ENCODE measurements at places on chromosomes 4 and X.

GRCh38 chrX:28752330-28752729 is 165.1 kb downstream of the IL1RAPL1 start:
- DNase-seq = no peak

- DNase-seq = no peak
These were observed 324.4 kb downstream of the FAT4 start for GRCh38 chr4:125639182-125639621.

DNA sequence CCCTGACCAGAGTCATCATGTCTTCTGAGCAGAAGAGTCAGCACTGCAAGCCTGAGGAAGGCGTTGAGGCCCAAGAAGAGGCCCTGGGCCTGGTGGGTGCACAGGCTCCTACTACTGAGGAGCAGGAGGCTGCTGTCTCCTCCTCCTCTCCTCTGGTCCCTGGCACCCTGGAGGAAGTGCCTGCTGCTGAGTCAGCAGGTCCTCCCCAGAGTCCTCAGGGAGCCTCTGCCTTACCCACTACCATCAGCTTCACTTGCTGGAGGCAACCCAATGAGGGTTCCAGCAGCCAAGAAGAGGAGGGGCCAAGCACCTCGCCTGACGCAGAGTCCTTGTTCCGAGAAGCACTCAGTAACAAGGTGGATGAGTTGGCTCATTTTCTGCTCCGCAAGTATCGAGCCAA is 11.0 kb downstream of the MAGEA4 start:
- no peak for DNase-seq

- DNase-seq = no peak
These were observed 156.2 kb upstream of the PPP1R2C start for GRCh38 chrX:42934020-42934726.

DNA sequence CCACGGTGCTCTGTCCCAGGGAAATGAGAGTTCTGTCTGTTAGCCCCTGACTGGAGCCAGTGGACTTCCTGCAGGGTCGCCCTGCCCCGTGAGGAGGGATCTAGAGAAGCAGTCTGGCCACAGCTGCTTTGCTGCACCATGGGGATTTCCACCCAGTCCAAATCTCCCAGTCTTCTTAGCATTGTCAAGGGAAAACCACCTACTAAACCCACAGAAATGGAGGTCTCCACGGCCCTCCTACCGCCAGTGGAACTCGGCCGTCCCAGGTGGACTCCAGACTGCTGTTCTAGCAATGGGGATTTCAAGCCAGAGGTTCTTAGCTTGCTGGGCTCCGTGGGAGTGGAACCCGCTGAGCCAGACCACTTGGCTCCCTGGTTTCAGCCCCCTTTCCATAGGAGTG is 133.3 kb upstream of the PCDH7 start:
- DNase-seq = no peak

- DNase-seq = no peak
These were observed 55.1 kb downstream of the ZNF330 start for GRCh38 chr4:141275834-141276233.

DNA sequence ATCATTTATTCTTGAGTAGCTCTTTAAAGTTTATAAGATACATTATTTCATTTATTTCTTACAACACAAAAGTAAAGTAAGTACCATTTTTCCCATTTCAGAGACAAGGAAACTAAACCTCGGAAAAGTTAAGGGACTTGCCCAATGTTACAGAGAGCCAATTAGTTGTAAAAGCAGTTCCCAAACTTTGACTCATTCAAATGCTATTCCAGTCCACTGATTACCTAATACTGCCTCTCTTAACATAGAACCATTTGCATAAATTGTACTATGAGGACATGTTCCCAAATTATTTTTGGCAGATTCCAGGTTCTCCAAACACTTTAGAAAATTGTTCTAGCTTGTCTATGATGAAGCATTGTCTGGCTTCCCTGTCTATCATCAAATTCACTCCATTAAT is 45.6 kb upstream of the GRIA3 start:
- no peak for DNase-seq
